Erythroblast (primary cell): ENCODE measurements at places on chromosomes 16 and 17.

DNA sequence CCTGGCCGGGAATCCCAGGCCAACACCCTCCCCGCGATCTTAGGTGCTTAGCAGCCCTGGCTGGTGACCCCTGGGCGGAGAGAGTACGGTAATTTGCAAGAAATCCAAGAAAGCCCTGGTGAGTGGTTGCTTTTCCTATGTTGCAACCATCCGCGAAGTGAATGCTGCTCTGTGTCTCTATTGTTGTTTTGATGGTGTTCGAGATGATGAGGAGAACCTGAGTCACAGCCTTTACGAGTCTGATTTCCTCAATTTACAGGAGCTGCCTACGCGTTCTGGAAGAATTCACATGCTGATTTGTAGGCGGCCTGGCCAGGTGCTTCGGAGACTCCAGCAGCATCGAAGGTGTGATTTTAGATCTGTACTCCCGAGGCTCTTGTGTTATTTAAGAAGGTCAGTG is 63.3 kb downstream of the TMEM235 start:
- DNase-seq, result no peak

- no peak for DNase-seq
Measured at GRCh38 chr16:13372421-13372820, 471.0 kb downstream of the SHISA9 start.

DNA sequence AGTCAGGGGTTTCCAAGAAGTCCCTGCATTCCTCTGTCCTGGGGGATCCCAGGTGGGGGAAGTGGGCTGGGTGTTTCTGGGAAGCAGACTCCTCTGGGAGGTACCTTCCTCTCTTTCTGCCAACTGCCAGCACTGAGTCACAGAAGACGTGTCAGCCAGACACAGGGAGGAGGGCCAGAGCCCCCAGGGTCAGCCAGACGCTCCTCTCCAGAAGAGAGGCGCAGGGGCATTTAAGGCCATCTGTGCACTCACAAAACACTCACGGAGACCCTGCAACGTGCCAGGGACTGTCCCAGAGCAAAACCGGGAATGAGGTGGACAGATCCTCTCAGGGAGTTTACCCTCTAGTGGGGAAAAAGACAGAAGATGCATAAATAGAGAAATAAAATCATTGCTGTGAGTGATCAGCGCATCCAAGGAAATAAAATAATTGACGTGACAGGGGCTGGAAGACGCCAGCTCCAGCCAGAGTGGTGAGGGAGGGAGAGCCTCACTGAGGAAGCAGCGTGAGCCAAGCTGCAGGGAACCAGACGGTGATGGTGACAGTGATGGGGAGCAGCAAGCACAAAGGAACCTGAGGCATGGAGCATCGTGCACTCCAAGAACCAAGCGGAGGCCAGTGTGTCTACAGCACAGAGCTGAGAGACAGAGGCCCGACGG is 105.4 kb downstream of the ZNF423 start:
- no peak for DNase-seq

DNA sequence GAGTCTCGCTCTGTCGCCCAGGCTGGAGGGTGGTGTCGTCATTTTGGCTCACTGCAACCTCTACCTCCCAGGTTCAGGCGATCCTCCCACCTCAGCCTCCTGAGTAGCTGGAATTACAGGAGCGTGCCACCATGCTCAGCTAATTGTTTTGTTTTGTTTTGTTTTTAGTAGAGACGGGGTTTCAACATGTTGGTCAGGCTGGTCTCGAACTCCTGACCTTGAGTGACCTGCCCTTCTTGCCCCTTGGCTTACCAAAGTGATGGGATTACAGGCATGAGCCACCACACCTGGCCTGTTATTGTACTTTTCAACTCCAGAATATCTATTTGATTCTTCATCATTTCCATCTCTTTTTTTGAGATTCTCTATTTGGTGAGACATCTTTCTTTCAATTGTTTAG is 9.0 kb upstream of the ADORA2B start:
- DNase-seq, result no peak

- DNase-seq, result no peak
Measured at GRCh38 chr17:40176754-40177110, 538 bp upstream of the RAPGEFL1 start.

GRCh38 chr16:53714205-53715022 is 10.5 kb downstream of the FTO start:
- DNase-seq, result no peak

GRCh38 chr16:75787440-75787839 is 61.1 kb upstream of the CPHXL start:
- DNase-seq, result no peak

DNA sequence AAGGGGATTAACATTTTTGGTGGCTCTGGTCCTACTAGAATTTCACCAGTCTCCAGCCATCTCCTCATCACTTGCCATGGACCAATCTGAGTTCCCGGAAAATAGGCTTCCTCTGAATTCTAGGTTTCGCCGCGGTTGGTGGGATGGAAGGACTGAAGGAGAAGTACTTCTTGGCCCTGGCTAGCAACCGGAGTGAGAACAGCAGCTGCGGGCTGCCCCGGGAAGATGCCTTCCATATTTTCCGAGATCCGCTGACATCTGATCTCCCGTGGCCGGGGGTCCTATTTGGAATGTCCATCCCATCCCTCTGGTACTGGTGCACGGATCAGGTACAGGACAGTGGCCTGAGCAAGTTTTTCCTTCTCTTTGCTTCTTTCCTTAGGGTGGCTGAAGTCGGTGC is 45.0 kb downstream of the SLC5A11 start:
- DNase-seq, result no peak

GRCh38 chr17:28951428-28951990 is at the start of gene PHF12:
PHF12 (minus strand) TSS chr17:28951518; CDS start chr17:28950960, 558 bp downstream.
- DNase-seq, result peak; percentile 100

DNA sequence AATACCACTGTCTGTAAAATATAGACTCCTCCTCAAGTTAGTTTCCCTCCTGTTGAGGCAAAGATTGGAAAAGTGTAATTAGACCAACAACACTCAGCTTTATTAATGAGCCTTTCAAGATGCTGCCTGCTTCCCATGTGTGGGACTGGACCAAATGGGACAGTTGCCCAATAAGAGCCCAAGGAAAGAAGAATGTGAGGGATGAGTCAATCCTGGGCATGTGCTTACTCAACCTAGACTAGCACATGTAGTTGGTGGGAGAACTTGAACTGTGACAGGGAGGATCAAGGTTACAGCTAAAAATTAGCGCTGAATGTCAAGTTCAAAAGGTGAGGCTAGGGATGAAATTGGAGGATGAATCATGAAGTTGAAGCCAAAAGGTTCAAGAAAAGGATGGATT is 435.5 kb downstream of the CA10 start:
- DNase-seq, result no peak

DNA sequence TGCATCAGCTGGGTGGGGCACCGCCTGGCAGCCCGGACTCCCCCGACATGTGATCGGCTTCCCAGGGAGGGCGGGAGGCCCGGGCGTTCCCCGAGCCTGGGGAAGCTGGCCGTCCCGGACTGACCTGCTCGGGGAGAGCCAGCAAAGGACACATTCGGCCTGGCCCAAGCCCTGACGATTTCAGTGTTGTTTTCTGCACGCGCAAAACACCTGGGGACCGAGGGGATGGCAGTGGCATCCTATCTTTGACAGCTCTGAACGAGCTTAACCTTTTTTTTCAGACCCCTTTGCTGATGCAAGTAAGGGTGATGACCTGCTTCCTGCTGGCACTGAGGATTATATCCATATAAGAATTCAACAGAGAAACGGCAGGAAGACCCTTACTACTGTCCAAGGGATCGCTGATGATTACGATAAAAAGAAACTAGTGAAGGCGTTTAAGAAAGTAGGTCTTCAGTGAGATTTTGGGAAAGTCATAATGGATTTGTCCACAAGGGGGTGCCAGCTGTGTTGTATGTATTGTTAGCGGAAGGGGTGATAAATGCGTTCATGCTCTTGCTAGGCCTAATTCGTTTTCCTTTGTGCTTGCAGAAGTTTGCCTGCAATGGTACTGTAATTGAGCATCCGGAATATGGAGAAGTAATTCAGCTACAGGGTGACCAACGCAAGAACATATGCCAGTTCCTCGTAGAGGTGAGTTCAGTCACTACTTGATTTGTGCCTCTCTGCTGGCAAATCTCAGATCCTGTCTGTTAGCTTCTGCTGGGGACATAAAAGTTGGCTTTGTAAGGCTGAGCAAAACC is 1.0 kb downstream of the EIF1 start:
- peak; percentile 85 for DNase-seq

- no peak for DNase-seq
Measured at GRCh38 chr16:70444249-70445063, 5.6 kb upstream of the ST3GAL2 start.

DNA sequence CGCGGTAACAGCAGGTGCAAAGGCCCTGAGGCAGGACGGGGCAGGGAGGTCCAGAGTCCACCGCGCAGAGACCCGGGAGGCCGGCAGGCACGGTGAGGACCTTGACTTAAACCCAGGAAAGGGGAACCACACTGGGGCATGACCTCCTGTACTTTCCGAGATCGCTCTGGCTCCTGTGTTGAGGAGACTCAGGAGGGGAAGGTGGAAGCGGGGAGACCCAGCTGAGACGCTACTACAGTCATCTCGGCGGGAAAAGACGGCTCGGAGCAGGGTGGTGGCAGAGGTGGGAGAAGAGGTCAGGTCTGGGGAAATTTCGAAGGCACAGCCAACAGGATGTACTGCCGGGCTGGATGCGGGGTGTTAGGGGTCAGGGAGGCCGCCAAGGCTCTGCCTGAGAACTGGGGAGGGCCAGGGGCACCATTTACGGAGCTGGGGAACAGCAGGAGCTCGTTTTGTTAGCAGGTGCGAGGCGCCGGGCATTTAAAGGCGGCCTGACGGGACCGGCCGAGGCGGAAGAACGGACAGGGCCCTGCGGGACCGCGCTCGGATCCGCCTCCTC is 22.3 kb downstream of the NPTX1 start:
- no peak for DNase-seq

DNA sequence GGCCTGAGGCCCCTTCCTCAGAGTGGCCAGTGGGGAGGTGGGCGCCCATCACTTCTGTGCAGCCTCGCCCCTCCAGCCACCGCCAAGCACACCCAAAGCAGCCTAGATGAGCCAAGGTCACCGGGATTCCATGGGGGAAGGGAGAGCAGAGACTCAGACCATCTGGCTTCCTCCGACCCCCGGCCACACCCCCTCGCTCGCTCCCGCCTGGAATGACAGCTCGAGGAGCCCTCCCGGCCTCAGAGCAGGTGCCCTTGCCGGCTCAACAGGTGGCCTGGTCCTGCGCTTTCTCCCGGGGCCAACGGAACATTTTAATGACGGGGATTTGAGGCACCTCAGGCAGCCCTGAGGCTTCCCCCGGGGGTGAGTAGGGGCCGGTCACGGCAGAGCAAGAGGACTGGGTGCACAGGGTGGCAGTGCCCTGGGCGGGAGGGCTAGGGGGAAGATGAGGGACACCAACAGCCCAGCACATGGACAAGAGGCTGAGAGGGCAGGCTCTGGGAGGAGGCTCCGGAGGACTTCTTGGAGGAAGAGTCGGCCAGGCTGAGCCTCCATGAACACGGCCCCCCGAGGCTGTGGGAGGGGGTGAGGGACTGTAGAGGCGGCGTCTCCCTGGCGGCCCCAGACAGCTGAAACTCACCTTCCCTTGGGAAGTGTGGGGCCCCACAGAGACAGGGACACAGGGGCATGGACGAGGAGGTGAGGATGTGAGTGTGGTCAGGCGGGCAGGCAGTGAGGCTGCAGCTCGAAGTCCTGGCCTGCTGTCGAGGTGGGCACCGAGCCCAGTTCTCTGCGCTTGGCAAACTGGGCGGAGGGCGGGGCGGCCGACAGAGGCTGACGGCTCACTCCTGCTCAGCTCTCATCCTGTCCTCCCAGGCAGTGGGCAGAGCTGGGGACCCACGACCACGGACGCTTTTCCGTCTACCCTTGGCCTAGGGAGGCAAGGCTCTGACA is 12.5 kb upstream of the C1QTNF8 start:
- no peak for DNase-seq

DNA sequence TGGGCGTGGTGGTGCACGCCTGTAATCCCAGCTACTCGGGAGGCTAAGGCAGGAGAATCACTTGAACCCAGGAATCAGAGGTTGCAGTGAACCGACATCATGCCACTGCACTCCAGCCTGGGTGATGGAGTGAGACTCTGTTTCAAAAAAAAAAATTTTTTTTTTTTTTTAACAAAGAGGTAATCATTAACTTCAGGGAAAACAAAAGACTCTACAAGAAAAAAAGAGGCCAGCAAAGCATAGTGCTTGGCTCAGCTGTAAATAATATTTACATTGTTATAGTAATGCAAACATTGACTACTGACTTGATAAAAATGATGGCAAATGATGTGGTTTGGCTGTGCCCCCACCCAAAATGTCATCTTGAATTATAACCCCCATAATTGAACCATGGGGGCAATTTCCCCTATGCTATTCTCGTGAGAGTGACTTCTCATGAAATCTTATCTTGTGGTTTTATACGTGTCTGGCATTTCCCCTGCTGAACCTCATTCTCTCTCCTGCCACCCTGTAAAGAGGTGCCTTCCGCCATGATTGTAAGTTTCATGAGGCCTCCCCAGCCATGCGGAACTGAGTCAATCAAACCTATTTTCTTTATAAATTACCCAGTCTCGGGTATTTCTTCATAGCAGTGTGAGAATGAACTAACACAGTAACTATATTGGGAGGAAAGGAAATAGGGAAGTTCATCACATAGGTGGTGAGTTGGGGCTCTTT is 12.7 kb upstream of the SSTR2 start:
- no peak for DNase-seq

DNA sequence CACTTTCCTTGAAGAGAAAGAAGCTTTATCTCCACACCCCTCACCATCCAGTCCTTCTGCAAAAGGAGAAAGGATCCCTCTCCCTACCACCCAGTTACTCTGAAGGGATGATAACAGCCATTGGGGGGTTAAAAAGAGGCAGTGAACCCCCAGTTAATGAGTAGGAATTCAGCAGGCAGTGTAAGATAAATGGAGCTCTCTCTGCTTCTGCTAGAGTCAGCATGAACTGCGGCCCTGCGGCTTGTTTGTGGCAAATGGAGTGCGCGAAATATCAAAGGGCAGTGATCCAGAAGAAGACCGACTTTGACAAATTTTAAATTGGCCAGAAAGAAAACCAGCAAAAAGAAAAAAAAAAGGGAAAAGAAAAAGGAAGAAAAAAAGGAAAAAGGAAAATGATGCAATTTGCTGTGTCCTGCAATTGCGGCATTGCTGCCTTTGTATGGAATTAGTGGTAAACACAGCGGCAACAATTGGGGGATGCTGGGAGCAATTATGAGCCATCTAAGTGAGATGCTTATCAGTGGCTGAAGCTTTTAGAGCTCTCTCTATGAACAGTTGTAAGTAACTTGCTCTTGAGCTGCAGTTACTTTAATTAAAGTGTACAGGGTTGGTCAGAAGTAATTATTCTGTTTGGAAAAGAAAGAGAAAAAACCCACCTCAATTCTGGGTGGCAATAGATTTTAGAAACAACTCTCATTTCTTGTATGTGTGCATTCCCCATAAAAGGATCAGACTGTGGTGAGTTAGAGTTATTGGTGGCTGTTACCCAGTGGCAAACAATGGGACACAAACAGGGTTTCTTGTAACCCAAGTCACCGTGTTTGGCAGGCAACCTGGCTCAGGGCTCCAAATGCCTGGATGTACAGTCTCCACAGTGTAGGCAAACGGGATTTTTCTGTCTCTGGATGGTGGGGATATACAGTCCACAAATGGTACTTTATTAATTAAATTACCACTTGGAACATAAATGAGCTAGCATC is 161.3 kb downstream of the AATF start:
- no peak for DNase-seq
